ENCODE measurements at places on chromosomes 2 and 18.

- no peak for DNase-seq
These were observed 570.7 kb downstream of the EPHA4 start for GRCh38 chr2:221001381-221001801.

DNA sequence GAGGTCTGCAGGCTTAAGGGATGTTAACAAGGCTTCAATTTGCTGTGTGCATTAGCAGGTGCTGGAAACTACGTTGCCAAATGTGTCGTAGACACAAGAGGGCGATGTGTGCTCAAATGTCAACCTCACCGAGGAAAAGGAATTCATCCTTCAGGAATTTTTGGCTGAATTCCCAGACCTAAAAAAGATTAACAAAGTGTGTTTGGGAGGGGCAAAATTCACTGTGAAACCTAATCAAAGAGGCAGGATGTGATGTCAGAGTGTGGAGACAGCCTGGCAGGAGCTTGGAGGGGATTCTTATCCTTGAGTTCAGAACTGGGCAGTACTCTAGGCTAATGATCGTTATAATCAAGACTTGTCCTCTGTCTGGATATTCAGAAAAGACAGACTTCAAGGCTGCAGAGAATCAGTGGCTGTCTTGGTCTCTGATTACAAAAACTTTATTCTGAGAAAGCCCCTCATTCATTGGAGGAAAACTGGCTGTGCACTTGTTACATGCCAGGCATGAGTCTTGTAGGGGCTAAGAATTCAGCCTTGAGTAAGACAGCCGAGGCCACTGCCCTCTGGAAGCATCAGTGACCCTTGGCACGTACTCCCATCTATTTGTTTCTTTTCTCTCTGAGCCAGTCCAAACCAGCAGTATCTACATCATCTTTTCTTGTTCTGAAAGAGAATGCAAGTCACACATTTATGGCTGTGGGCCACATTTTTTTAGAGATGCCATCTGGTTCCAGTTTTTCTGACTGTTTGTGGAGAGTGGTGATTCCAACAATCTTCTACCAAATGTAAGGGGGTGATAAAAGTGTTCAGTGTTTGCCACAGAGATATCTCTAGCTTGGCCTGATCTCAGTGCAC, 18.7 kb upstream of the SCYGR1 start:
- no peak for DNase-seq

- no peak for DNase-seq
These were observed 151.2 kb downstream of the ANTXR1 start for GRCh38 chr2:69164061-69164778.

GRCh38 chr2:209719034-209719433, 52.6 kb upstream of the UNC80 start:
- no peak for DNase-seq

DNA sequence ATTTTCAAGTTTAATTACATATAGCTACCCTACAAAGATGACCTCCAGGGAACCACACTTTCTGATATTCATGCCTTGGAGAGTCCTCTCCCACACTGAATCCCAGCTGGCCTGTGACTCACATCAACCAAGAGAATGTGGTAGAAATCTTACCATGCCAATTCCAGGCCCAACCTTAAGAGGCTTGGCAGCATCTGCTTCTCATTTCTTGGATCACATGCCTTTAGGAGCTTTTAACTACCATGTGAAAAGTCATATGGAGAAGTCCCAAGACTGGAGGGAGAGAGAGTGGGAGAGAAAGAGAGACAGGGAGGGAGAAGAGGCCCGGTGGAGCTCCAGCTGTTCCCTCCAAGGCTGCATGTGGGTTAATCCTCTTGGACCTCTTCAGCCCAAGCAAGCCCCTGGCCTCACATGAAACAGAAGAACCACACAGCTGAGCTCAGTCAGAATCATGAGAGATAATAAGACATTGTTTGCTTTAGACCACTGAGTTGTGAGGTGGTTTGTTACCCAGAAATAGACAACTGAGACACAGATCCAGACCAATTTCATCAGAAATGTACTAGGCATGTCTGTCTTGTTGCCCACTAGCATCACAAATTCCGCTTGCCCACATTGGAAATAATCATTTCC, 190.7 kb downstream of the MTCL1 start:
- DNase-seq: no peak

DNA sequence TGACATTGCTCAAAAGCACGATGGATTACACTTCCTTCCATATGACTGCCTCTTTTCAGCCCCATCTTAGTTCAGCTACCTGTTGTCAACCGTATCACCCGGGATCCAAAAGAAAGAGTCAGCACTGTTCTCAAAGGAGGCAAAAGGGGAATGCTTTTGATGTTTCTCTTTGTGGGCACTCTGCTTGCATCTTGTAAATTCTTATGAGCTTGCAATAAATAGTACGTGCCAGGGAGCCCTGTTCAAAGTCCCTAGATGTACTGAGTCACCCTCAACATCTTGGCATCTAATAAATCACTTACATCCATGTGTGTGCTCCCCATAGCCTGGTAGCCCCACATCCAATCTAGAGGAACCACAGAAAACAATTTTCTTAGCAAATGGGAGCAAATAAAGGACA, 256.9 kb downstream of the SUCLG1 start:
- no peak for DNase-seq

GRCh38 chr18:78957140-78957539, 22.5 kb upstream of the SALL3 start:
- no peak for DNase-seq

DNA sequence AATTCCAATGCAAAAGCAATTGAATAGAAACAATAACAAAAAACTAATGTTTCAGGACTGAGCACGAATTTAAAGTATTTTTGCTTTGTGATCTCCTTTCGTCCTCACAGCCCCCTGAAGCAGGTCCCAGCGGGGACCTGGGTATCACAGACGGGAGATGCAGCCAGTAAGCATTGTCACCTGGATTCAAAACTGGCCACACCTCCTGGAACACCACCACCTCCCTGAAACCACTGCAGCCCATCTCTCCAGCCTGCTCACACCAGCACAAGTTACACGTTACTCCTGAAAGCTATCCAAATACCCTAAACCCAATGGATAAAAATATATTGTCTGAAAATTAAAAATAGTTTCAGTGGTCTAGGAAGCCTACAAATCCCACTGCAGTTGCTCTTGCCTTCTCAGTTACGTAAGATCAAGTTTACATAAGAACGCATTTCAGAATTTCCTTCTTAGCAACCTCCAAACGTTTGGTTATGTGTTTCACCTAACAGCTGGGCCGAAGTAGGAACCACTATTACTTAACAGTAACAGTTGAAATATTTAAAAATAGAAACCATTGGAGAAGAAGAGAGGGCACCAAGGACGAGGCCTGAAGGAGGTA, 178.0 kb downstream of the HDAC4 start:
- DNase-seq: no peak

DNA sequence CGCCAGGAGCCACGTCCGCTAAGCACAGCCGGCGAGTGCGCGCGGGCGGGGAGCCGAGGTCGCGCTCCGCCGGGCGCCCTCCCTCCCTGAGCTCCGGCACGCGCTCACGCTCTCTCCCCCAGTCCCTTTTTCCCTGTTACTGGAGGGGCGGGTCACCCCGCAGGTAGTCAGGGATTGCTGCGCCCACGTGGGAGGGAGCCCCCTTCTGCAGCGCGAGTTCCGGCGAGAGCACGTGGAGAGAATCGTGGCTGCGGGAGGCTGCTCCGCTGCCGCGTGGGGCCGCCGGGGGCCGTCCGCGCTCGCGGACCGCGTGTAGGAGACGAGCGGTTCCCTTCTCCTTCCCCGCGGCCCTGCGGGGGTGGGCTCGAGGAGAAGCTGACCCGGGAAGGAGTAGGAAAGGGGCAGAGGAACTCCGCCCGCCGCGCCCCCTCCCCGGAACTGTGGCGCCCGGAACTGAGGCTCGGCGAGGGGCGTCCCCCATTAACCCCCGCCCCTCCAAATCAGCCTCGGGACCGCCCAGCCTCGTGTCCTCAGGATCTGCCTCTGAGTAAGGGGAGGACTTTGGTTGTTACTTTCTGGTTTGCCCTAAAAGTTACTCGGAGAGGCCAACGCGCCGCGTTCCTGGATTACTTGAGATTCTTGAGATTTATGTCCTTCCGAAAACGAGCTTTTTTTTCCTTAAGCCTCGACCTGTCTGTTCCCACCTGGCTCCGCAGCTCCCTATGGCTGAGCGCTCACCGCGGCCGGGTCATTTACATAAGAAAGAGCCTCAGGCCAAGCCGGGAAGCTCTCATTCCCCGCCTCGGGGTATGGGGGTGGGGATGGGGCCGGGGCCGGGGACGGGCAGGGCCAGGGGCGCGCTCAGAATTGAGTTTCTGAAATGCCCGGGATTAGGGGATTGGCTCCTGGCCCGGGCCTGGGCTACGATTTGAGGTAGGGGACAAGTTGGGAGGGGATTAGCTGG, 1.1 kb downstream of the HK2 start:
- DNase-seq: peak; percentile 22

DNA sequence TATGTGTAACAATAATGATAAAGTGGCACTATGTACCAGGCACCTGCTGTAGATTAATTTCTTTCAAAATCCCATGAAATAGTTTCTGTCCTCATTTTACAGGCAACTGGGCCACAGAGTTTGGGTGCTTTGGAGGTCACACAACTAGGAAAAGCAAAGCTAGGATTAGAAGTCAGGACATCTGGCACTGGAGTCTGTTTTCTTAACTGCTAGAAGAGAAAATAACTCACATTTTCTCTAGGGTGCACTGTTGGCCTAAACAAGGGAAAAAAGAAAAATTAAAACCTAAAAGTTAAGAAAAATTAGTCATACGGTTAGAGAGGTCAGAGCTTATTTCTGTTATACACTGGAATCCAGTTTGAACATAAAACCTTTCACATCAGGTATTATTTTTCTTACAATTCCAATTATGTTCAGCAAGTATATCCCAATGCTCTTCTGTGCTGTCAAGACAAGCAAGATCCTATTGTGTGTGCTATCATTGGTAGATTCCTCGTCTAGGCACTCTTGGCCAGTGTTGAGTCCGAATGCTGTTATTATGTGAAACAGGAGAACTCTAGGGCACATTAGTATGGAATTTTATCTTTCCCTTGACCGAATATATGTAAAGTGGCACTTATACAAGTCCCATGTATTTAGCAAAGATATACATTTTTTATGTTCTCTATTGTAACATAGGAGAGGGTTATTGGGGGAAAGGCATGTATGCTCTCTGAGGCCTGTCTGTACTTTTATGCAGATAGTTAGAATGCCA, 1.5 kb upstream of the OSGEPL1 start:
- DNase-seq: no peak

DNA sequence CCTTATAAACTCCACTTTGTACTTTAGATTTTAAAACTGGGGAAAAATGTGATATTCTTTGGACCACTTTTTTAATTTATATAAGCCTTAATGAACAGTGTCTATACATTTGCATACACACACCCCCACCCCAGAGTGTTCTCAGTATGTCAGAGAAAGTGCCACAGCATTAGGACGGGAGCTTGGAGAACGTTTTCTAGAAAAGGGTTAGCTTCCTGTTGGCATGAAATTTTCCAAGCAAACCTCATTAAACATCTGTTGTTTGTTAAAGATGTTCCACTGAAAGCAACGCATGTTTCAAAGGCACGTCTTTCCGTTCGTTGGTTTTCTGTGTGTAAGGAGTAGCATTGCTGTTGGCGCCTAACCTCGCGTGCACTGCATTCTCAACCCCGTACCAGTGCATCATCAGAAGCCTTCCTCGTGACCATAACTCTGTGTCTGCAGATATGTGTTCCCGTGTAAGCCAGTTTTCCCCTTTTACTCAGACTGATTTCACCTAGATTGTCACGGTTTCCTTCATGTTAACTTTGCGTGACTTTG, 228.5 kb downstream of the ALPK2 start:
- no peak for DNase-seq

DNA sequence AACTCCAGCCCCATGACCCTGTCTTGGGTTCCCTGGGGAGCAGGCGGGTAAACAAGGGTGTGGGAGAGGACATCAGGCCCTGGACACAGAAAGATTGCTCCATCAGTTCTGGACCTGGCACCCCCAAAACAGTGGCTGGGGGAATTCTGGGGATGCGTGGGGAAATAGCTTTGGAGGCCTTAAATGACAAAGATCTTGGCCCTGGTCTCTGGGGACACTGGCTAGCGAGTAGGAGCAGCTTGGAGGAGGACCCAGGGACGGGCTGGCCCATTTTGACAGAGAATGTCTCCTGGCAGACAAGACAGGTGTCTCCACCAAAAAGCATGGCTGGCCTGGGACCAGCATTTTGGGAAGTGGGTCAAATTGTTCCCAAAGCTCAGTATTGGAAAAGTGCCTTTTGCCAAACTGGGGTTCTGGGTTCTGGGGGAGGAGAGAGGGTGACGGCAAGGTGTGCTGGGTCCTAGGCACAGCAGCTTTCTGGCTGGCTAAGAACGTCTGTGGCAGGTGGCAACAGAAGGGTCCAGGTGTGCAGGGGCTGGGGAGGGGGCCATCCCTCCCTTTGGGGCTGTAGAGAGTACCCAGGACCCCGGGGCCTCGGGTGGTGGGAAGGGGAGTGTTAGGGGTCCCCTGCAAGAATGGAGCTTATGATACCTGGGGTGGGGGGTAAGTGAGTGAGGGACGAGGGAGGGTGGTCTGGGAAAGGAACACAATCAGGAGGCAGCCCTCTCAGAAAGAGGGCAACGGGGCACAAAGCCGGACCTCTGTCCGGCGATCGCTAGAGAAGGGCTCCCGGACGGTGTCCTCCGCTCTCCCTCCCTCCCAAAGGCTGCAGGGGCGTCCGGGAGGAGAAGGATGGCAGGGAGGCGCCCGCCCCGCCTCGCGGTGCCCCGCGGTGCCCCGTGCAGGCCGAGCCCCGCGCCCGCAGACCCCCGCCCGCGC, 556 bp downstream of the CYRIA start:
- no peak for DNase-seq

DNA sequence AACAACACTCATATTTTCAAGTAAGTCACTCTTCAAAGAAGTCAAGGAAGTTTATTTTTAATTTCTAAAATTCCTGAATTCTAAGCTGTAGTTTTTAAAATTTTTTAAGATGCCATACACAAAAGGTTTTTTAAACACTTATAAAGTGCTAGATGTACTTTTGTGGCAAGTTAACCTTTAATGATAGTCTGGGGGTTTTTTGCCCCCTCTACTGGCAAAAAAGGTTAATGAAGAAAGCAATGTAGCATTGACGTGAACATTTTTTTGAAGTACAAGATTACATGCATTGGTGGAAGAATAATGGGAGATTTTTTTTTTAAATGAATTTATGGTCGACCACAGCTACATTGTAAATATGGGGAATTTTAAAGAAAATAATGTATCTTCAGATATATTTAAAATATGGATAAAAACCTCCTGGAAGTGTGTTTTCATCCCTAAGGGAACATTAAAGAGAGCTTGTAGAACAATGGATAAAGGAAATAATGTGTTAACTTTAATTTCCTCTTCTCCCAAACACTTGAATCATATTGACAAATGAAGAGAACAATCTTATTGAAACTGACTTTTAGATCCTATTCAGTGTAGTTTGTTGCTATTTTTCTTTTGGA, 12.6 kb downstream of the ITPRID2 start:
- DNase-seq: no peak

Data from activated CD8-positive, alpha-beta memory T cell treated with anti-CD3 and anti-CD28 coated beads for 1 hour (primary cell).